Brain microvascular endothelial cell (primary cell): ENCODE measurements at places on chromosomes 4 and X.
A peak's percentile ranks its signal among the peaks of the same experiment; 100 is the strongest.

- DNase-seq: no peak
These were observed 85.8 kb downstream of the ARHGAP6 start for GRCh38 chrX:11579636-11580600.

- DNase-seq: no peak
These were observed 182.2 kb downstream of the PPARGC1A start for GRCh38 chr4:23707652-23708026.

- DNase-seq: no peak
These were observed 9.2 kb upstream of the HPGD start for GRCh38 chr4:174531486-174531885.

- DNase-seq: peak; percentile 42
These were observed 3.1 kb upstream of the SFRP2 start for GRCh38 chr4:153791746-153792617.

GRCh38 chr4:49044270-49044669 is 58.2 kb downstream of the CWH43 start:
- no peak for DNase-seq

DNA sequence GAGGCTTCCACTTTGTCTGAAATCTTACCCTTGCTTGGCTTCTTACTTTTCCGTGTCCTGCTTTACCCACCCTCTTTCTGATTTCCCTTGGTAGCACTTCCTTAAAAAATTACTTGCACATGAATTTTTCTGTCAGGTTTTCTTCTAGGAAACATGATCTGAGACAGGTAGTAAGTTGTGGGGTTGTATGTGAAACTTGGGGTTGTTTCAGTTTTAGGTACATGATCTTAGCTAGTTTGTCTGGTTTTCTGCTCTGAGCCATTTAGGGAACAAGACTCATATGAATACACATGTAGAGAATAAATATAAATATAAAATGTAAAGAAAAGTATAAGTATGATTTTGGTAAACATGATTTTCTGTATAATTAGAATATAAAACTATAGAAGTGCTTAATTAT is 17.4 kb upstream of the ARMCX2 start:
- no peak for DNase-seq

- DNase-seq: no peak
These were observed 168.1 kb downstream of the VSIG4 start for GRCh38 chrX:65871671-65872311.

- no peak for DNase-seq
These were observed 27.4 kb upstream of the CAMK2D start for GRCh38 chr4:113788888-113789287.

- no peak for DNase-seq
These were observed 1095.2 kb upstream of the POU3F4 start for GRCh38 chrX:82412858-82413257.

GRCh38 chr4:83850435-83850834 is 314.5 kb downstream of the GPAT3 start:
- DNase-seq: peak; percentile 43

DNA sequence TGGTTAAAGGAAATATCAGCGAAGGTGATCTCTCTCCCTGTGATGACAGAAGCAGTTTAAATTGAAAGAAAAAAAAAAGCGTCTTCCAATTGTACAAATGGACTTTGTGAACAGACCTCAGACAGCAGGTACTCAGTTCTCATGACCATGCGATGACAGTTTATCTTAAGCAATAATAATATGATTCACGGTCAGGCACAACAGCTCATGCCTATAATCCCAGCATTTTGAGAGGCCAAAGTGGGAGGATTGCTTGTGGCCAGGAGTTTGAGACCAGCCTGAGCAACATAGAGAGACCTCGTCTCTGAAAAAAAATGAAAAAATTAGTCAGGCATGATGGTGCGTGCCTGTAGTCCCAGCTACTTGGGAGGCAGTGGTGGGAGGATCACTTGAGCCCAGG is 51.0 kb downstream of the RELL1 start:
- no peak for DNase-seq

DNA sequence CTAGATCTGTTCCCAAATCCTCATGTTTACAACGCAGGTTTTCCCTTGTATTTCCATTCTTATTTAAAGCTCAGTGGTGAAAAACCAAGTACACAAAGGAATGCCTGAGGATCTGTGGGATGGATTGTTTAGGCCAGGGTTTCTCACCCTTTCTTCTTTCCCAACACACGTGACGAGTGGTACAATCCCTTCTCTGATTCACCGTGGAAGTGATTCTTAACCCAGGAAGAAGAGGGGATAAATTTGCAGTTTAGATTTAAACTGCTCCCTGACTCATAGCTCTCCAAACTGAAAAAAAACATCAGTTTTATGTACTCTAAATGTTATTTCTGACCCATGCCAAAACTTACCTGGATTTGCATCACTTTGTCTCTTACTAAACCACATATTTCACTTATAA is 17.0 kb downstream of the PAQR3 start:
- DNase-seq: no peak

- no peak for DNase-seq
These were observed 9.5 kb upstream of the BMP2K start for GRCh38 chr4:78766650-78767049.

GRCh38 chrX:150544222-150544787 is 24.1 kb upstream of the MTM1 start:
- DNase-seq: no peak

DNA sequence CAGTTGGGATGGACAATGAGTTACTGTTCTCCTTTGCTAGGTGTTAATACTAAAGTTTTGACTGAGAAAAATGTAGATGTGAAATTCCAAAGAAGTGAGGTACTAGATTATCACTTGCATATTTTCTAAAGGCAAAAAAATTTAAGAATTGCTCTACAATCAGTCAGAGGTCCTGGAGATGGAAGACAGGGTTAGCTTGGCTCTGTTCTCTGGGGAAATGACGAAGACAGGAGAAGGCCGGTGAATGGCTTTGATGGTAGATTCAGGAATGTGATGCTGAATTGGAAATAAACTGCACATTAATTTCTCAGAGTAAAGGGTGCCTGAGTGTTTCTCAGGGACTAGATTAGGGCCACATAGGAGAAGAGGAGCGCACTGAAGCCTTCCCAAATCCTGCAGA is 214.0 kb upstream of the LEF1 start:
- no peak for DNase-seq

DNA sequence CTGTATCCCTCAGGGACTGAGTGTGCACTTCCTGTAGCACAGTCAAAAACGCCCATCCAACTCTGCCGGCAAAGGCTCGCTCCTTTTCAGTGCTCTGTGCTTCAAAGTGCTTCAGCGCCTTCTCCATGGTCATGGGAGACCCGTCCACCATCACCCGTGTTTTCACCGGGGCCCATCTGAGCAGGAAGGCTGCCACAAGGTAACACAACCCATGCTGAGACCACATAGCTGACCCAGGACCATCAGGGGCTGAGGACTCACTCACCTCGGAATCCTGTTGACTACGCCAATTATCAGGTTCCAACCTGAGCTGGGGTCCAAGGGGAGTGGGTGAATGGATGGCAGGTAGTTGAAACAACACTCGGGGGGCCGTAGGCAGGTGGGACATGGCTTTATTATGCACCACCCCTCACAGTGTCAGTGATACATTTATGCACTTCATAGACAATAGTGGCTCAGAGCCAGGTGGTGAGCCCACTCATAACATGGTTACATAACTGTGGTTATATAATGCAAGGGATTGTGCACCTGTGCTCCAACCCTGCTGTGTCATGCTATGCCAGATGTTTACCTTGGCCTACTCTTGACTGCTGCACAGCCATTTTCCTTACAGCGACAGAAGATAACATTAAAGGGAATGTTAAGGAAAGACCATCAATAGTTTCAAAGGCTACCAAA is 227.8 kb downstream of the ADGRL3 start:
- no peak for DNase-seq

GRCh38 chr4:101977076-101977475 is 186.5 kb downstream of the BANK1 start:
- DNase-seq: peak; percentile 96

- DNase-seq: no peak
These were observed 19.1 kb downstream of the WDR17 start for GRCh38 chr4:176084769-176085168.

DNA sequence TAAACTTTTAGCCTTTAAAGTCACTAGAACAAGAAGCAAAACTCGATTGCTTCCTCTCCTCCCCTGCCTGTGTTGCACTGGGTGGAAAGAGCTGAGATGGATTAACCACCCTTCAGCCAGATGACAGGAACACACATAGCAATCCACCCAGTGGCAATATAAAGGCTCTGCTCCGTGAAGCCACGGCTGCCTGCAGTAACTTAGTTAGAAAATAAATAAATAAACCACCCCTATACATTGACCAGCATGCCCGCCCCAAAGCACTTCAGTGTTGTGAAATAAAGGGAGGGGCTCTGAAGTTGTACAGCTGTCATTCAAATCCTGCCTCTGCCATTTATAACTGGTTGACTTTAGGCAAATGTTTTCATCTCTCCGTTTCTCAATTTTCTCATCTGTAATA is 217.1 kb upstream of the LDB2 start:
- DNase-seq: no peak

- DNase-seq: no peak
These were observed 106.7 kb downstream of the KIT start for GRCh38 chr4:54764476-54764875.

GRCh38 chr4:100823066-100823992 is 305.5 kb upstream of the EMCN start:
- peak; percentile 9 for DNase-seq

GRCh38 chr4:177092807-177093206 is 216.9 kb upstream of the NEIL3 start:
- DNase-seq: no peak

GRCh38 chr4:88134111-88134510 is 24.3 kb downstream of the ABCG2 start:
- no peak for DNase-seq

DNA sequence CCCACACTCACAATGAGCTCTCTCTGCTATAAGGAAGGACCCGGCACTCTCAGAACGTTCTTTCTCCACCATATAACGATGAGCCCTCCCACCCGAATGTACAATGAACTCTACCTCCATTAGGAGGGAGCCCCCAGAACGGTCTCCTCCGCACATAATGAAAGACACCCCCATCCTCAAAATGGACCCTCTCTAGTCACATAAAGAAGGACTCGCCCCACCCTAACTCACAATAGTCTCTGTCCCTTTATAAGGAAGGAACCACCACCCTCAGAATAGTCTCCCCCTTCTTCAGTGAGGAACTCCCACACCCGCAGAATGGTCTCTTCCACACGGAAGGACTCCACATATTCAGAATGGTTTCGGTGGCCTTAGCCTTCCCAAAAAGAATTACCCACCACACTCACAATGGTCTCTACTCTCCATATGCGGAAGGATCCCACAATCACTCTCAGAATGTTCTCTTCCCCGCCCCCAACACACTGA is 477 bp downstream of the SLC35A2 start:
- DNase-seq: peak; percentile 36

- DNase-seq: no peak
These were observed 15.2 kb downstream of the SNX25 start for GRCh38 chr4:185224597-185224996.

DNA sequence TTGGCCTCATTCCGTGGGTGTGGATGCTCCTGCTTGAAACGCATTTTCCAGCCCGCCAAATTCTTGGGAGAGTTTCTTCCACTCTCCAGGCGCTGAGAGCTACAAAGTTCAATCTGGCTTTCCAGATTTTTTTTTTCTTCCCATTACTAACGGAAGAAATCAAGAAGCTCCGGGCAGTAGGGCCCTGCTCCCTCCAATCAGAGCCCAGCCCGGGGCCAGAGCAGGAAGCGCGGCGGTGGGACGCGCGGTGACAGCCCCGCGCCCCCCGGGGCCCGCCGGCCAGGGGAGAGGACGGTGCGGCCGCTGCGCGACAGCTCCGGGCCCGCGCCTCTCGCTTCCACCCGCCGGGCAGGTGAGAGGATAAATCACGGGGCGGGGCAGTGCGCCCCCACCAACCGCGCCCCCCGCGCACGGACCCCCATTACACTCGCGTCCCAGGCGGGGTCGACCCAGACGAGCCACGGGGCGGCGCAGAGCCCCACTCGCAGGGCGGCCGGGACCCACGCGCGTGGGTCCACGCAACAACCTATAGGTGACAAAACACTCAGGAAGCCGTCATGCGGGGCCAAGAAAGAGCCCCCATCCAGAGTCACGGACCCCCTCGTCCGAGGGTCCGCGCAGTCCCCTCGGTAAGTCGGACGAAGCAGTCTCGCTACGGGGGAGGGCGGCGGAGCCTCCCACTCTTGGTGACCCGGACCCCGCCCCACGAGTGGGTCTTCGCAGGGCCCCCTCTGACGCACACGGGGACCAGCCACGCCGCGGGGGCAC is 868 bp downstream of the AFAP1 start:
- DNase-seq: no peak

DNA sequence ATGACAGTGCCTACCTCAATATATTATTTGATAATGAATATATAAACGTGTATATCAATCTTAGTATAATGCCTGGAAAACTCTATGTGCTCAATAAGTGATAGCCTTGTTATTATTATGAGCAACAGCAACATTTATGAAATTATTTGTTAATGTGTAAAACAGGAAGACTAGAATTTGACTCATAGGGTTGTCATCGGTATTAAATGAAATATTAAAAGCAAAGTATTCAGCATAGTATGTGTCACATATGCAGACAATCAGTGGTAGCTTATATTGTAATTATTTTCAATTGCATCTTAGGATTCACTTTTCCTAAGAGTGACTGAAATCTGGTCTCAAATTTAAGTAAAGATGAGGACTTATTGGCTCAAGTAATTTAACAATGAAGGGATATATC is 24.6 kb downstream of the SPANXD start:
- no peak for DNase-seq

- no peak for DNase-seq
These were observed 2.0 kb downstream of the BCOR start for GRCh38 chrX:40095583-40096394.

DNA sequence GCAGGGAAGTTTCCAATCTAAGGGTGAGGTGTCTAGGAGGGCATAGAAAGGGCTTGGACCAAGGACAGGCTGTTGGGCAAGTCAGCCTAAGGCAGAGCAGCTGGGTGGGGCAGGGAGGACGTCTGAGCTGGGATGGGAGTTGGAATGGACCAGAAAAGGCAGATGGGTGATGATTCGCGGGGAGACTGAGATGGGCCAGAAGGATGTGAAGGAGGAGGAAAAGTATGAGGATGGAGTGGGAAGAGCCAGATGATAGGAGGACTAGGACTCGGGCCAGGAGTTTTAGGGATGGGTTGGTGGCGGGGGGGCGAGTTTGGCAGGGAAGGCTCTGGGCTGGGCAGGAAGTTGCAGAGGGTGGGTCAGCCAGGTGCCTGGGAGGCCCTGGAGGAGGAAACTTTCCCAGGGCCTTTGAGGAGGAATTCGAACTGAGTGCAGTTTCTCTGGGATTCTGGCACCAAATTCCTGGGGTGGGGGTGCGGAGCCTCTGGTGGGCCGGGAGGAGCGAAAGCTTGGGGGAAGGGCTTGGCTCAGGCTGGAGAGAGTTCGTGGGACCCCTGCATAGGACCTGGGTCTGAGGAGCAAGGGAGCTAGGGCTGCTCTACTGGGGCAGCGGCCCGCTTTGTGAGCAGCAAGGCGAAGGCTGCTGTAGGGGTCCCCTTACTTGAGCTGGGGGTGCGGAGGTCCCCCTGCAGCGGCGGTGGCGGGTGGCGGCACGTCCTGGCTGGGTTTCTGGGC is 8.7 kb upstream of the TIMP1 start:
- no peak for DNase-seq

GRCh38 chrX:131061306-131061705 is 3.2 kb downstream of the ARHGAP36 start:
- DNase-seq: no peak
